ENCODE measurements at places on chromosomes 4 and X. TPM values are rescaled to one million over a fixed set of nuclear protein-coding genes. Genes with fewer than 3 reads are reported as not detected.

- DNase-seq, result no peak
These were observed 49.5 kb upstream of the ATP6AP2 start for GRCh38 chrX:40531056-40531826.

- DNase-seq, result no peak
These were observed 68.0 kb downstream of the OPHN1 start for GRCh38 chrX:68365341-68365740.

The KLHL4 gene
- total RNA-seq, result 19.3 TPM

DNA sequence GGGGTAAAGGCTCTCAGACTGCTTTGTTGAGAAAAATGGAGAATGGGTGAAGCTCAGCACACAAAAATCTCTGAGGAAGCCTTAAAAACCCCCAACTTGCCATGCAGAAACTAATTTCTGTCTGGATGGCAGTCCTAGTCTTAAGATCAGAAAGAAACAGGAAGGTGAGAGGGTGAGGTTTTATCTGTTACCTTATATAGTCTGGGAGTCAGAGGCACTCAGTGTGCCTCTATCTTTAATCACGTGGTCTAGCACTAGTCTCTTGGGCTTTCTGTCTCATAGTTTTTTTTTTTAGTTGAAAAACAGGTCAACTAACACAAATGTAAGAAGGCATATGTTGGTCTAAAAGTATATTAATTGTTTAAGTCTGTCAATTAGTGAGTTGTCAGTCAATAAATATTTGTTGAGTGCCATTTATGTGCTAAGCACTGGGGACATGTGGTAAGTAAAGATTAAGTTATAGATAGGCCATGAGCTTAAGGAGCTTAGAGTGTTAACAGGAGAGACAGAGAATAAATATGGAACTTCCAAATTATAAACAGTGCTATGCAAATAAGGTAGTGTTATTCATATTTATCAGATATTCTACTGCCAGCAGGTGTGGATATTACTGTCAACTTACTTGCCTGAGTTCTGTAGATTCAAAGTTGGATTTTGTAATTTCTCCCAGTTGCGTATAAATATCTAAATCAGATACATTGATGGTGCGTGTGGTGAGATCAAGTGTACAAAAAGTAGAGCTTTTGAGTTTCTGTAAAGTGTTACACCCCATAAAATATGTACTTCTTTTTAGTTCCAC, 7.0 kb downstream of the CYBB start:
- DNase-seq, result no peak

- DNase-seq, result no peak
These were observed 215.3 kb downstream of the MID1IP1 start for GRCh38 chrX:39016556-39016955.

DNA sequence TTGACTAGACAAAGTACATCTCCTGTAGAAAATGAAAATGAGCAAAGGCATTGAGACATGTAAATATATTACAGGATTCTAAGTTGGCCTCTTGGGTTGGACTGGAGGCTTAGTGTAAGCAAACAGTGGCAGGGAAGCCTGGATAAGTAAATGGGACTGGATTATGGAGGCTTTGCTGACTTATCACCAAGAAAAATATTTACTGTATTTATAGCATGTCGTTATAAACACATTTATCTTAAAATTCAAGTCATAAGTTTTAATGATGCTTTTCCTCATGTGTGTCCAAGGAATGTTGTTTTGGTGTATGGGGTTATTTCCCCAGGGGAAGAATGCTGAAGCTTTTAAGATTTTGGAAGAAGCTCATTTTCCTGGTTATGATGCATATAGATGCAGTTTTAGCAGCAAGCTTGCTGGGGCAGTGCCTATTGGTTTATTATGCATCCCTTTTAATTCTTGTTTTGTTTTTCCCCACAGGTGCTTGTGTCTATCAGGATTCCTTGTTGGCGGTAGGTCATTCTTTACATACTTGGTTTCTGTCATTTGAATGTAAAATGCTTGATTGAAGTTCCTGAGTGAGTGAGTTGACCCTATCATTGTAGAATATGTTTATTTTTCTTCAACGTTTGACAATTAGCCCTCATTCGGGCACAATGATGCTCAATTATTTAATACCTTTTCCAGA, 8.5 kb downstream of the FRAS1 start:
- DNase-seq, result no peak

The PAGE2 gene
- total RNA-seq, result not detected

The TCEAL5 gene
- total RNA-seq, result not detected

DNA sequence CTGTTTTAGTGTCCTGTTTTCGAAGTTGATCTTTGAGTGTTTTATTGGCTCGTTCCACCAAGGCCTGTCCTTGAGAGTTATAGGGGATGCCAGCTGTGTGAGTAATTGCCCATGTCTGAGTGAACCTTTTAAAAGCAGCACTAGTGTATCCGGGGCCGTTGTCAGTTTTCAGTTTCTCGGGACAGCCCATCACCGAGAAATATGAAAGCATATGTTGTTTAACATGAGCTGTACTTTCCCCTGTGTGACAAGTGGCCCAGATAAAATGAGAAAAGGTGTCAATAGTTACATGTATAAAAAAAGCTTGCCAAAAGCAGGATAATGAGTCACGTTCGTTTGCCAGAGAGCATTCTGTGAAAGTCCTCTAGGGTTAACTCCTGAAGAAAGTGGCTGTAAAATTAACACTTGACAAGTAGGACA, 48.6 kb upstream of the RASSF6 start:
- DNase-seq, result no peak

DNA sequence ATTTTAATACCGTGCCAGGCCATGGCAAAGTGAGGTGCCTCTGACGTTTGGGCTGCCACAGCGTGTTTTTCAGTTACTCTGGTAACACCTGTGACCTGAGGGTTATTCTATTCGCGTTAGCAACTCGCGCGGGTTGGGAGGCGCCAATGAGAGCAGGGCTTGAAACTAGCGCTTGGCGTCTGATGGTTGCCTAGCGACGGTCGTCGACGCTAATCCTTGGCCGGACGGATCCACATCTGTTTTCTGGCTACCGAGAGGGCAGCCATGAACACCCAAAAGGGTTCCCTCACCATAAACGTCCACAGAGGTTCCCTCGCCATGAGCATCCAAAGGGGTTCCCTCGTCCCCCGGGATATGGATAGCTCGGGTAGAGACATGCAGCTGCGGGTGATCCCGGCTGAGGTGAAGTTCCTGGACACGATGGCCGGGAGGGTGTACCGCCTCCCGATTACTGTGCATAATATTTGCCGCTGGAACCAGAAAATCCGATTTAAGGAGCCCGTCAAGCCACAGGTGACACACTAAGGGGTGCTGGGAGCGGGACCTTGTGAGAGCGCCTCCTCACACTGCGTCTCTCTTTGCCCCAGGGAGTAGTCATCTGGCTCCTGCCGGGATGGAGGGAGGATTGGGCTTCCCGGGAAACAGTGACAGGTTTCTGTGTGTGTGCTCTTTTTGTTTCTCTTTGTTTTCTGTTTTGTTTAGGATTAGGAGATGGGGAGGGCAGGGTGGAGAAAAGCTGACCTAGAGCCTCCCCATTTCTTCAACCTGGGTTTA, at the start of gene CFAP47:
CFAP47 (plus strand) TSS at position 199 of the 774 bp plus-strand sequence; CDS start at position 265, 66 bp downstream.
- DNase-seq, result no peak

DNA sequence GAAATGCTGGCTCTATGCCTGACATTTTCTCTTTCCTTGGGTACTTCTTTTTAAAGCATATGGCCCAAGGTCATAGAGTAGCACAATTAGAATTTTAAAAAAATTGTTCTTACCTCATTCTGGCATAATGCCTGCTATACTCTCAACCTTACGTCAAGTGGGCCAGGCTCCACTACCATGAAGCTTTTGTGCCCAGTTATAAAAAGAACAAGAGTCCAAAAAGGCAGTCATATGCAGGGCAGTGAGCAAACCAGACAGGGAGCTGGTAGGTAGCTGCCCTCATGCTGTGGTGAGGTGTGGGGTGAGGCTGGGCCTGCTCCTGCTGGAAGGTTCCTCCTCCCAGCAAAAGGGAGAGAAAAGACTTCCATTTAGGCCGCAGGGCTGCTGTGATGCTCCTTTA, 64.4 kb upstream of the UCP1 start:
- DNase-seq, result no peak

The FRG2 gene
- total RNA-seq, result not detected

- no peak for DNase-seq
These were observed 71.2 kb downstream of the SUPT20HL2 start for GRCh38 chrX:24242649-24243175.

The CT45A3 gene
- not detected for total RNA-seq

DNA sequence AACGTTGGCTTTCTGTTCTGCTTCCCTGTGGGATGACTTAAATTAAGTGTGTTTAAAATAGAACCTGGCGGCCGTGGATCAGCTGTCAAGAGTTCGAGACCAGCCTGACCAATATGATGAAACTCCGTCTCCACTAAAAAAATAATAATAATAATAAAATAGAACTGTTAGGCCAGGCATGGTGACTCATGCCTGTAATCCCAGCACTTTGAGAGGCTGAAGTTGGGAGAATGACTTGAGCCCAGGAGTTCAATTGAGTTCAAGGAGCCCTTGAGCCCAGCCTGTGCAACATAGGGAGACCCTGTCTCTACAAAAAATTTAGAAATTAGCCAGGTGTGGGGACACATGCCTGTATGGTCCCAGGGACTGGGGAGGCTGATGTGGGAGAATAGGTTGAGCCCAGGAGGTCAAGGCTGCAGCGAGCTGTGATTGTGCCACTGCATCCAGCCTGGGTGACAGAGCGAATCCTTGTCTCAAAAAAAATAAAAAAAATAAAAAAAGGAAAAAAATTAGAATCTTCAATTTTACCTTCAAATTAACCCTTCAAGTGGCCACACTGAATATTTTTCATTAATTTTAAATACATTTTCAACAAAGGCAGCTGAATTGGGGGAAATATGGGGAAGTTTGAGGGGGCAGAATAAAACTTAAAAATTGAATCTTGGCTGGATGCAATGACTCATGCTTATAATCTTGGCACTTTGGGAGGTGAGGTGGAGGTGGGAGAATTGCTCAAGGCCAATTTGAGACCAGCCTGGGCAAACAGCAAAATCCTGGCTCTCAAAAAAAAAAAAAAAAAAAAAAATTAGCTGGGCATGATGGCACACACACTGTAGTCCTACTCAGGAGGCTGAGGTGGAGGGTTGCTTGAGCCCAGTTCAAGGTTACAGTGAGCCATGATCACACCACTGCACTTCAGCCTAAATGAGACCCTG, 31.8 kb upstream of the HSD17B13 start:
- no peak for DNase-seq

- no peak for DNase-seq
These were observed 40.1 kb downstream of the CCDC149 start for GRCh38 chr4:24872720-24873119.

GRCh38 chr4:147123146-147123545, 177.5 kb upstream of the TTC29 start:
- DNase-seq, result no peak

GRCh38 chr4:112153211-112153791, 8.0 kb downstream of the FAM241A start:
- peak; percentile 74 for DNase-seq

The CT45A2 gene
- total RNA-seq, result not detected

GRCh38 chr4:26288355-26288909, 32.4 kb upstream of the RBPJ start:
- no peak for DNase-seq

The GRID2 gene
- not detected for total RNA-seq

All from endothelial cell of umbilical vein (primary cell).